ENCODE measurements at places on chromosomes 12 and 14. TPM values are rescaled to one million over a fixed set of nuclear protein-coding genes. Genes with fewer than 3 reads are reported as not detected.
A peak's percentile ranks its signal among the peaks of the same experiment; 100 is the strongest.

The TMEM63C gene
- polyA plus RNA-seq: 1.5 TPM

GRCh38 chr12:76627346-76628135 is 68.0 kb upstream of the OSBPL8 start:
- no peak for DNase-seq

GRCh38 chr14:50964683-50965390 is 20.6 kb upstream of the PYGL start:
- peak; percentile 88 for DNase-seq

- no peak for DNase-seq
These were observed 96.3 kb upstream of the NAV3 start for GRCh38 chr12:77734214-77734883.

- no peak for DNase-seq
These were observed 237.3 kb downstream of the RGS6 start for GRCh38 chr14:72169521-72169920.

The LGMN gene
- 158 TPM for polyA plus RNA-seq

The KLRC1 gene
- 0.81 TPM for polyA plus RNA-seq

The MANSC4 gene
- polyA plus RNA-seq: not detected

DNA sequence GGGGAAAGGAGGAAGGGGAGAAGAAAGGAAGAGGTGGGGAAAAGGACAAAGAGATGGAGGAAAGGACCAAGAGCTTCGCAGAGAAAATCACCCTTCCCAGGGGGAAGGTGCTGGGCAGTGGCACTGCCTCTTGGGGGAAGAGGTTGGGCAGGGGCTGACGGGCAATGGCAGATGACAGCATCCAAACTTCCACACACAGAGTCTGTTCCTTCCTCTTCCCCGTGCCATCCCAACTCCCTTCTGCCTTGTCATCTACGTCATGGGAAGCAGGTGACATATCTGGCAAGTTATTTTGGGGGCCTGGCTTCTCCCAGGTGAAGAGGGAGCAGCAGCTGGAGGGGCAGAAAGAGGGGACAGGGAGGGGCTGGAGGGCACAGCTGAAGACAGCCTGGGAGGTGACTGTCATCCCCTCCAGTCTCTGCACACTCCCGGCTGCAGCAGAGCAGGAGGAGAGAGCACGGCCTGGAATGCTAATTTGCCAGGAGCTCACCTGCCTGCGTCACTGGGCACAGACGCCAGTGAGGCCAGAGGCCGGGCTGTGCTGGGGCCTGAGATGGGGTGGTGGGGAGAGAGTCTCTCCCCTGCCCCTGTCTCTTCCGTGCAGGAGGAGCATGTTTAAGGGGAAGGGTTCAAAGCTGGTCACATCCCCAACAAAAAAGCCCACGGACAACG is 43.9 kb upstream of the IQSEC3 start:
- DNase-seq: no peak

The RPS6KA5 gene
- polyA plus RNA-seq: 8.1 TPM
